ENCODE measurements at places on chromosomes 2 and 18.
A peak's percentile ranks its signal among the peaks of the same experiment; 100 is the strongest.

DNA sequence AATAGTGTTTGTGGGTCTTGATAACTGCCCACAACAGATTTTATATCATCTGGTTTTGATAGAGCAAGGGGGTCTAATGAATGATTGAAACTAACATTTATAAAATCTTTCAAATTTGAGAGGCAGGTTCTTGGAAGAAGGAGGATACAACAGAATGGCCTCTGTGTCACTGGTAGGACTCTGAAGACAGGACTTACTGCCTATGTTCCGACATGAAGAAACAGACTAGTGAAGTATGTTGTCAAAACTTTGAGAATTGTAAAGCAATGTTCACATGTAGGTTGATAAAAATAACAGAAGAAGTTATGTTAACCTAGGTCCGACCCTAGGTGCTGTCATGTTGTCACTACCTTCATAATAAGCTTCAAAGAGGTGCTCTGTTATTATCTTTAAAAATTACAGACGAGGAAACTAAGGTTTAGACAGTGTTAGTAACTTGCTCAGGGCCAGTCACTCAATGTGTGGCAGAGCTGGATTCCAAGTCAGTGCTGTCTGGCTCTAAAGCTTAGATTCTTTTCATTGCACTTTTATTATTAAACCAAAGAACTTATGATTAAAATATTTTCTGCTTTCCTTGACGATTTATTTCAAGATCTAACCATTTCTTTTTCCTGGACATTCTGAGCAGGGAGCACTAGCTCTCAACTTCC, 146.2 kb downstream of the RPIA start:
- no peak for DNase-seq

GRCh38 chr2:74562126-74562775, 7.7 kb downstream of the DOK1 start:
- no peak for DNase-seq

GRCh38 chr18:37435996-37436395, 129.6 kb downstream of the CELF4 start:
- DNase-seq, result no peak

DNA sequence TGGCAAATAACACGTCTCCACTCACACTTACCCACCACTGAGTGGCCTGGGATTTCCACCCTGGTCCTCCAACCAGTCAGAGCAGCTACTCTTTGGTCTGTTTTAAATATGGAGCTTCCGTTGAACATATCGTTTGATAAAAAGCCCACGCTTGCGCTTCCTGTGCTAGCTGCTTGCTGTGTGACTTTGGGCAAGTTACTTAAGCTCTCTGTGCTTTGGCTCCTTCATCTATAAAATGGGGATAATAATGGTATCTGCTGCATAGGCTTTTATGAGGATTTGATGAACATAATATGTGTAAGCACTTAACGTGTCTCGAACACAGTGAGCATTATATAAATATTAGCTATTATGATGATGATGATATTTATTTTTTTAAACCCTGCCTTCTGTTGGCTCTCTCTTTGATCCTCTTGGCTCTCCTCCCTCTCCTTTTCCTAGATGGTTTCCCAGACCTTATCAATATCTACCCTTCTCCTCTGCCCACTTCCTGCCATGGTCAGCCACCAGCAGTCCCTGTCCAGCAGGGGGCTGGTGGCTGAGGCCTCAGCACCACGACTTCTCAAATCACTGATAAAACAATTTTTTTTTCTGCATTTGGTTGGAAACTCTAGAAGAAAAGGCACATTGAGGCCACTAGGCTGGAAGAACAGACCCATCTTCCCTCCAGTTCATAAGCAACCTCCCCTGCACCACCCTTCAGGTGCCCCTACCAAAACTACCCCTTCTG, 191.9 kb downstream of the LOXHD1 start:
- no peak for DNase-seq

- DNase-seq, result peak; percentile 60
Measured at GRCh38 chr2:109348671-109349502, 219.9 kb downstream of the SH3RF3 start.

- no peak for DNase-seq
Measured at GRCh38 chr2:219633276-219634065, 6.0 kb downstream of the SLC4A3 start.

- DNase-seq, result no peak
Measured at GRCh38 chr2:88003074-88003755, 13.1 kb downstream of the RNU2-63P start.

DNA sequence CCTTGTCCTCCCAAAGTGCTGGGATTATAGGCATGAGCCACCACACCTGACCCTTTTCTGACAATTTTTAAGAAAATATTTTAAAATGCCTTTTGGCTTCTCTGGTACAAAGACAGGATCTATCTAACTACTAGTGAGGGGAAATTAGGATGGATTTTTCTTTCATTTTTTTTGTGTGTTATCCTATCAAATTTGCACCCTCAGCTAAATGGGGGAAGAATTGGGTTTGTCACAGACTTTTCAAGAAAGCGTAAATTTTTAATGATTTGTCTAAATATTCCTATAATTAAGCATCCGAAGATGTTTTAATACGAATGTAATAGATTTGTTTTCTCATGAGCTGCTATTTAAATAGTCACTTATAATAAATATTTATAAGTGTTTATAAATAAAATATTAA, 340.0 kb upstream of the ETAA1 start:
- DNase-seq, result no peak

GRCh38 chr2:185245216-185245615, 493.4 kb upstream of the FSIP2 start:
- no peak for DNase-seq

DNA sequence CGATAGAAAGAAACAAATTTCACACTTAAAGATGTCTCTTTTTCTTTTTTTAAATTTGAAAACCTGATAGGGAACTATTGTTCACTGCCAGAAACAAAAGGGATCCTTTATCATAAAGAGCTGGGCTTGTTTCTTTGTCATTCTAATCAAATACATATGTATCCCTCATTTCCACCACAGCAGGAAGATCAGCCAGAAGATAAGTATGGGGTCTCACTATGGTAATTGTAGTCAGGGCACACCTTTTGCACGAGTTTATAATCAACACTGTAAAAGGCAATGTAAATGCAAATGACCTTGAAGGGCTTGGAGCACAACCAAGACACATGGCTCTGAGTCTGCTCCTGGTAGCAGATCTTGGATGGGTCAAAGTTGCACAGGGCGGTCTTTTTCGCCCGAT, 109.5 kb downstream of the NXPH2 start:
- no peak for DNase-seq

- peak; percentile 35 for DNase-seq
Measured at GRCh38 chr2:29336341-29337241, 221.4 kb downstream of the CLIP4 start.

GRCh38 chr2:19203866-19204265, 154.6 kb downstream of the OSR1 start:
- no peak for DNase-seq

- DNase-seq, result no peak
Measured at GRCh38 chr2:239789711-239790110, 235.4 kb downstream of the NDUFA10 start.

DNA sequence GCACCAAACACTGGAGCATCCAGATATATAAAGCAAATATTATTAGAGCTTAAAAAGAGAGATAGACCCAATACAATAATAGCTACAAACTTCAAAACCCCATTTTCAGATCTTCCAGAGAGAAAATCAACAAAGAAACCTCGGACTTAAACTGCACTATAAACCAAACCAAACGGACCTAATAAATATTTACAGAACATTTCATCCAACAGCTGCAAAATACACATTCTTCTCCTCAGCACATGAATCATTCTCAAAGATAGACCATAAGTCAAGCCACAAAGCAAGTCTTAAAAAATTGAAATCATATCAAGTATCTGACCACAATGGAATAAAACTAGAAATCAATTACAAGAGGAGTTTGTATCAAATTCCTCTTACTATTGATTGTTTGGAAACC, 140.2 kb upstream of the OTOS start:
- no peak for DNase-seq

DNA sequence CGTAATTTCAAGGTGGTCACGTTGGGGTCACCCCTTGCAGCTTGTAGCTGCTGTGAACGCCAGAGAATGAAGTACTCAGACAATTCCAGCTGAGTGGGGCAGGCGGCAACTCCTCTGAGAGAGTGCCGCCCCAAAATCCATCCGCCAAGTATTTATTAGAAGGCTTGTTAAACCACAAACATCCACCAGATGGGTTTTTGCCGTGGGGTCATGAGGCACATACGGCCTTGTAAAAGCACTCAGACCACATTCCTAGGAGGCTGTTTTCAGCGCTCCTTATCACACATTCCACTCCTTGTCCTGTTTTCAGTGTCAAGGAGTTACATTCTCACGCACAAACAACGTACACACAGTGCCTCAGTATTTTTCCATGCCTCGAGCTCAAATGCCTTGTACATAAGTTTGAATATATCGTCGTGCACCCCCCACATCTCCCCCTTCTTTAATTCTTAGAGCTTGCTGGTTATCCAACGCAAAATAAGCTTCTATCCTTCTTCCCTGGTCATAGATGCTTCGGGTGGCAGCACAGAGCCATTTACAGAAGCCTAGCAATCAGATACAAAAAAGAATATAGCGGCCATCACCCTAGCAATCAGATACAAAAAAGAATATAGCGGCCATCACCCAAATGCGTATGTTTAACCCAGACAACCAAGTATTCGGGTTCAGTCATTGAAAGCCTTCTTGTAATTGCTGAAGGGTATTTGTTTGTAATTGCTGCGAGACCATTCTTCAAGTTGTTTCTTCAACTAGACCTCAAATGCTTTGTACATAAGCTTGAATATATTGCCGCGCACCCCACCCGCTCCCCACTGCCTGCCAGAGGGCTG, 7.3 kb downstream of the ALPP start:
- DNase-seq, result no peak

GRCh38 chr18:10726198-10727068, 200.6 kb downstream of the NAPG start:
- peak; percentile 88 for DNase-seq

- DNase-seq, result no peak
Measured at GRCh38 chr2:144707736-144708326, 187.9 kb upstream of the ZEB2 start.

DNA sequence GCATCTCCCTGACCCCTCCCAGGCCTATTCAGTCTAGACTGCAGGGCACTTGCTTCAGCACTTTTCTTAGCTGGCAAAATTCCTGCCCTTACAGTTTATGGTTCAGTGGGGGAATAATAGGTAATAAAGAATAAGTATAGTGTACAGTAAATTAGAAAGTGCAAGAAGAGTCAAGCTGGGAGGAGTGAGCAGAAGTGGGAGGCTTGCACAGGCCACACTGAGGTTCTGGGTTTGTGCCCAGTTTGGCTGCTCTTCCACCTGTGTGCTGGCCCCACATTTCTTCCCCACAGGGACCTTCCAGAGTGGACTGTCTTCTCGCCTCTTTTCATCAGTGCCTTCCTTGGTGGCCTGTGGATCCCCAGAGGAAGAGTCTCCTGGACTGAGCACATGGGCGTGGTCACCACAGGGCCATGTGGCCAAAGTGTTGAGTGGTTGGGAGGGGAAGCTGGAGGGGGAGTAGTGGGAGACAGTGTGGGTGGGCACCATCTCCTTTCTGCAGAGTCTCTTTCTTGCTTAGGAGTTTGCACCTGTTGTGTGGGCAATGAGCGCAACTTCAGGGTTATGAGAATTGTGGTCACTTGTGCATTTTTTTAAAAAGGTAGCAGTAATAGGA, 128.6 kb upstream of the ZSWIM2 start:
- DNase-seq, result no peak

GRCh38 chr2:210860276-210860675, 303.9 kb downstream of the CPS1 start:
- no peak for DNase-seq

All from NCI-H345 (cell line).